Activated T-cell treated with anti-CD3 and anti-CD28 coated beads for 4 hours (primary cell): ENCODE measurements at places on chromosomes 4 and X.

- DNase-seq = no peak
Measured at GRCh38 chr4:135604531-135604930, 1402.9 kb upstream of the PABPC4L start.

- DNase-seq = no peak
Measured at GRCh38 chrX:97102938-97103337, 219.2 kb downstream of the RPA4 start.

DNA sequence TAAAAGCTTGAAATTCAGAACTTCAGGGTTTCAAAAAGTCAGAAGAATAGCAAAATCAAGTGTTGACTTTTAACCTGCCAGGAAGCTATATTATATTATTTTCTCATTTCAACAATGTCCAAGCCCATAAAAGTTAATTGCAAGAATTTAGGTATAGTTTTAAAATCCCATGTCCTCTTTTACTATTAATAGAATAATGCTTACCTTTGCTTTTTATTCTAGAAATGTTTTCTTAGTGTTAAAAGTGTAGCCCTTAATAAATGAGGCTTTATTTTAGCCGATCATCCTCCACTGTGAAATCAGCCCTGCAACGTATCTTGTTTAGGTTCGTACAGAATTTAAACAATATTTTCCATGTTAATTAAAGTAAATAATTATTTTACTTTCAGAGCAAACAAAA is 31.5 kb downstream of the TMA16 start:
- no peak for DNase-seq

DNA sequence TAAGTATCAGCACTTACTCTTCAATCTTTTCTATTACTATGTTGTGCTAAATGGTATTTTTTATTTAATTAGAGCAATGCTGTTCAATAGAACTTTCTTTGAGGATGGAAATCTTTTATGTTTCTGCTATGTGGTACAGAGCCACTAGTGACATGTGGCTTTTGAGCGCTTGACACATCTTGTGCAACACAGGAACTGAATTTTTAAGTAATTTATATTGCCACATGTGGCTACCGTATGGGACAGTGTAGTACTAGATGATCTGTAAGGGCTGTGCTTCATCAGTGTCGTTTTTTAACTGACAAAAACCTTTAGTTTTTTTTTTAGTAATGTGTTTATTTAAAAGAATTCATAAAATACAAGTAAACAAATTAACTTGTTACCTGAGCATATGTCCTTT is 22.4 kb downstream of the HPRT1 start:
- no peak for DNase-seq

DNA sequence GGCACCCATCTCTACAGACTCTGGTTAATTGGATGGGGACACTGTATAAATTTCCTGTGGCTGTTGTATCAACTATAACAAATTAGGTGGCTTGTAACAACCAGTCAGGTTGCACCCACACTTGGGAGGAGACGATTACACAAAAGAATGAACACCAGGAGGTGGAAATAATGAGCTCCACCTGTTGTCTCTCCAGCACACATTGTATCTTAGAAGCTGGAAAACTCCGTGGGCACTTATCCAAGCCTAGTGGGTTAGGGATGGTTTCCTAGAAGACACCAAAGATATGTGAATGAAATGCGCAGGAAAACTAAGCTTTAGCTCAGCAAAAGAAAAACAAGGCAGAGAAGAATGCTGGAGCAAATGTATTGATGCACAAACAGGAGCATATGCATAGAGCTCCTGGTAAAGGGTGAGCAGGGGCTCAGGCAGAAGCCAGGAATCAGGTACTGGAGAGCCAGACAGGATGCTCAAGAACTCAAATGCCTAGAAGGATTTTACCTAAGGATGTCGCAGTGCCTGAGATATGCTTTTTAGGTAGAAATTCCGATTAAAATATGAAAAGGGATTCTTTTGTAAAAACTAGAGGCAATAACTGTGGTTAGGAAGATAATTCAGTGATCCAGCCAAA is 111.7 kb downstream of the GALNTL6 start:
- no peak for DNase-seq

GRCh38 chr4:70992391-70992881 is 1.0 kb upstream of the DCK start:
- no peak for DNase-seq

DNA sequence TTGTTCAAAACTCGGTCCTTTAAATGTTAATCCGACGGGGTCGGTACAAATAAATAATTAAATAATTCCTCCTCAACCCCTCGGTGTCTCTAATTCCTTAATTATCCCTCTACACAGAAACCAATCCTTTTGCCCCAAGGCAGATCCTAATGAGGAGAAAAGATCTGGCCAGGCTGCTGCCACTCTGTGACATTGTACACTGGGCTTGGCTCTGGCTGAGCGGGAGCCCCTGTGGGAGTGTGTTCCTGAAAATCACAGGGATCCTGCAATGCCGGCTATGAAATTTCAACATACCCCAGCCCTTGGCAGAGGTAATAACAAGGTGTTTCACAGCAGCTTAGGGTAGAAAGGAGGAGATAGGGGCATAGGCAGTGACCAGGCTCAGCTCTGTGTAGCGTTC is 96.0 kb downstream of the DHRSX start:
- DNase-seq = no peak

DNA sequence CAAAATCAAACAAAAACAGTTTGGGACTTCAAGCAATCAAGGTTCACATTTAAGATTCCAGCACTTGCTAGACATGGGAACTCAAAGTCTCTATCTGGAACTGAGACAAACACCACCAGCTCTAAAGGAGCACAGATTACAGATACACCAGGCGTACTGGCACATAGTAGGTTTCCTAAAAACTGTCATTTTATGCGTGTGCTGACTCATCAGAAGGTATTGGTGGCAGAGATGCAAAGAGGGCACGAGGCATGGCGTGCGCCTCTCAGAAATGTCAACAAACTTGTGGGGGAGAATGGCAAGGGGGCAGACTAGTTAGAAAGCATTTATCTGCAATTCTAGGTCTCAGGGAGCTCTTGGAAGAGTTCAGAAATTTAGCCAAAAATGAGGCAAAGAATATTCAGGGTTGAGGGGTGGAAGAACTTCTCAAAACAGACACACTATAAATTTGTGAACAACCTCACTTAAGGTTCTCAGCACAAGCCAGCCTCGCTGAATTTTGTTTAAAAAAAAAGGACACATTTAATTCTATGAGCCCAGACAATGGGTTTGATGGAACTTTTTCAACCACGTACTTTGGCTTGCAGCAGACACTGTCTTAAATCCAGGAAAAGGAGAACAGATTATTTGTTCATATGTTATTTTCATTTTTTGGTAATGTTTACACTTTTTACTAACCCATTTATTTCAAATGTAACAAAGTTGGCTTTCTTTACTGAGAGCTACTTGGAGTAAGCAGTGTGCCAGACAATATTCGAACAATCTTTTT is 100.0 kb downstream of the SHISA3 start:
- no peak for DNase-seq

GRCh38 chr4:52956691-52957090 is 94.6 kb downstream of the RASL11B start:
- DNase-seq = no peak

GRCh38 chr4:92618968-92619367 is 315.2 kb downstream of the GRID2 start:
- DNase-seq = no peak

- DNase-seq = no peak
Measured at GRCh38 chr4:180751009-180751408, 1492.2 kb upstream of the TENM3 start.

- DNase-seq = no peak
Measured at GRCh38 chr4:169120624-169121023, 110.6 kb upstream of the CBR4 start.
